Activated CD4-positive, CD25-positive, alpha-beta regulatory T cell treated with anti-CD3 and anti-CD28 coated beads, Interleukin-2, amount 50 U/mL, for 16 hours (primary cell): ENCODE measurements at places on chromosomes 2 and 18.

GRCh38 chr18:79516441-79516931 lies 120.8 kb downstream of the NFATC1 start:
- DNase-seq: no peak

GRCh38 chr2:20071397-20072383 lies 20.3 kb upstream of the LAPTM4A start:
- no peak for DNase-seq

DNA sequence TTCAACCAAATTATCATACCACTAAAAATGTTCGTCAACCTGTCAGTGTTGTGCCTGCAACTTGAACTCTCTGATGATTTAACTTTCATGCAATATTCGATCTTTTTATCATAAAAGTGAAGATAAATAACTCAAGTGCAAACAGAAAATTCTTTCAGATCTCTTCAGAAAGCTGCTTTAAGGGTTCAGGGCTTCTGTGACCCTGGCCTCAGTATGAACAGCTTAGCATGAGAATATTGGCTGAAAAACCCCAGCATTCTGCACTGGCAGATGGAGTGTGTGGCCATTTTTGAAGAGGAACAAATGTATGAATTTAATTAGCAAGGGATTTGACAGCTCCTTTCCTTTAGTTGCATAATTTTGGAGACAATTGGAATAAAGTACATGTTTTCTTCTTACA lies 851.4 kb upstream of the SOX11 start:
- DNase-seq: no peak

DNA sequence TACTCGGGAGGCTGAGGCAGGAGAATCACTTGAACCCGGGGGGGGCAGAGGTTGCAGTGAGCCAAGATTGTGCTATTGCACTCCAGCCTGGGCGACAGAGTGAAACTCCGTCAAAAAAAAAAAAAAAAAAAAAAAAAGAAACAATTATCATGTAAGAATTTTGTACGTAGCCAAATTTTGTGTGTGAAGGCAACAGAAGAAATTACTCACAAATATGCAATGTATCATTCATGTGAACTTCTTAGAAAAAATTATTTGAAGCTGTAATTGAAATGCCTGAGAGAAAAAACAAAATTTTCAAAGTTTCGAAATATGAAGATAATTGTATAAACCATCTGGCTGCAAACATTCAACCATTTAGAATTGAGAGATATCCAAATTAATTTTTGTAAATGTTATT lies 204.8 kb upstream of the PARD3B start:
- no peak for DNase-seq

DNA sequence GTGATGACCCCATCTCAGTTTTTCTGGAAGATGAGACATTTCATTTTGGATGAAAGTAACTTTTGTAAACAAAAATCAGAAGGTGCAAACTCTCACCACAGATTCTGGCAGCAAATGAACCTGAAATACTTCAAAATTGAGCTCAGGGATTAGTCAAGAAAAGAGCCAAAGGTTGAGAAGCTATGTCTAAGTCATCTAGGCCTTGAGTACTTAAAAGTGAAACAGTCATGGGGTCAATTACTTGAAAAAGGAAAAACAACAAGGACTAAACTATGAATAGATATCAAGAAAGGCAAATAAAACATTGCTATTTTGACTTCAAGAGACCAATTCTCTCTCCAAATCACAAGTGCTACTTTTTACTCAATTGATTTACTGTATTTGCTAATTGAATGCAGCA lies 285.1 kb downstream of the RBM43 start:
- no peak for DNase-seq

- DNase-seq: no peak
Measured at GRCh38 chr2:140041239-140041638, 1261.0 kb upstream of the NXPH2 start.

DNA sequence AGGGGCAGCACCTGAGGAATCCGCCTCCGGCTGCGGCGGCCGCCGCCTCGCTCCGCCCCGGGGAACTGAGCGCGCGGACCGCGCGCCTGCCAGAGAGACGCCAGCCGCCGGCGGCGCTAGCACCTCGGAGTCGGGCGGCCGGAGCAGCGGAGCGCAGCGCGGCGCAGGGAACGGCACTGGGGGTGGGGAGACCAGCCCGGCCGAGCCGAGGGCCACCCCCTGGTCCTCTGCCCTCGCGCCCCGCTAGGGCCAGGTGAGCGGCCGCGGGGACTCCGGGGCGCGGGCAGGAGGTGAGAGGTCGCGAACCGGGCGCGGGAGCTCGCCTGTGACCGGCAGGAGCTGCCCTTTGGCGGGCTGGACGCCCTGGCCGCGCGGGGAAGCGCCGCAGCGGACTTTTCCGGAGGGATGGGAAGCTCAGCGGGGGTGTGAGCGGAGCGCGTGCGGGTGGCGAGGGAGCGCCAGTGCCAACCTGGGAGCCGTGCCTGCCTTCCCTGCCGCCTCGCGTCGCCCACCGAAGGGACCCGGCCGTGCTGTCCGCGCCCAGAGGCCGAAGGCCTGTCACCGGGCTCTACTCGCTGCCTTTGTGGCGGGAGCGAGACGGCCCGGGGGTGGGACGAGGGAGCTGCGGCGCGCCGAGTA lies at the start of gene GREB1L:
Gene GREB1L, plus strand, starts transcription at position 92 of the 639 bp plus-strand sequence. CDS start 141,287 bp downstream, outside the sequence.
- DNase-seq: no peak

GRCh38 chr2:141522702-141523101 lies 608.1 kb downstream of the LRP1B start:
- DNase-seq: no peak

GRCh38 chr2:167192833-167193232 lies 304.6 kb downstream of the XIRP2 start:
- no peak for DNase-seq

DNA sequence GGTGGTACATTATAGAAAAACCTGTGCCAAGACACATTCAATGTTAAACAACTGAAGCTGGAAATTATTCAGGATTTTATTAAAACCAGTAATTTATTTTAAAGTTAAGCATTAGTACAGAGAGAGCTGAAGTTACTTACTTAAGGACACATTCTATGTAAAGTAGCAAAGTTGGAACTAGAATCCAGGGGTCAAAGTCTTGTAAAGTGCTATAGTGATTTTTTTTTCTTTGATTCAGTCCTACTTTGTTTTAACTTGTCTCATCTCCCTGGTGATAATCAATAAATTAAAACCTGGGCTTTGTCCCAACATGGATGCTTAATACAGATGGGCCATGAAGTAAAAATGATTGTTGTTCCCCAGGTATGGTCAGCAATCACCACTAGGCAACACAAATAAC lies 1271.8 kb upstream of the CHAC2 start:
- no peak for DNase-seq

- DNase-seq: no peak
Measured at GRCh38 chr18:63828120-63828519, 52.9 kb downstream of the SERPINB7 start.

DNA sequence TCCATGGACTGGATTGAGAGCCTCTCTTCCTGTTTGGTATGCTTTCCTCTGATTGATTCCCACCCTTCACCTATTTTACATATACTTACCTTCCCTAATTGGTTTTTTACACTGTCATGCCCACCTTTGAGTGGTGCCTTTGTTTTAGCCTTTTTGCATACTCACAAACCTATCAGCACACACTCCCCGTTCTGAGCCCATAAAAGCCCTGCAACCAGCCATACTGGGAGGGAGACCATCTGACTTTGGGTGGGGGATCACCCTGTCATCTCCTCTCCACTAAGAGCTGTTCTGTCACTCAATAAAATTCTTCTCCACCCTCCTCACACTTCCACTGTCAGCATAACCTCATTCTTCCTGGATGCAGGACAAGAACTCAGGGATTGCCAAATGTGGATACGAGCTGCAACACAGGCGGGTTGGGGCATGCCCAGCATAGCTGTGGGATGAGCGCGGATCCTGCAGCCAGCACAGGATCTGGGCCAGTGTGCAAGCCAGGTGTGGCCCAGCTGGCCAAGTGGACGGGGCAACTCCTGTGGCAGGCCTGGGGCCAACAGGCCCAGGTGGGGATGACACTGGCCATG lies 9.4 kb upstream of the MOB1A start:
- DNase-seq: no peak

- DNase-seq: no peak
Measured at GRCh38 chr2:165870346-165870745, 76.3 kb upstream of the GALNT3 start.

DNA sequence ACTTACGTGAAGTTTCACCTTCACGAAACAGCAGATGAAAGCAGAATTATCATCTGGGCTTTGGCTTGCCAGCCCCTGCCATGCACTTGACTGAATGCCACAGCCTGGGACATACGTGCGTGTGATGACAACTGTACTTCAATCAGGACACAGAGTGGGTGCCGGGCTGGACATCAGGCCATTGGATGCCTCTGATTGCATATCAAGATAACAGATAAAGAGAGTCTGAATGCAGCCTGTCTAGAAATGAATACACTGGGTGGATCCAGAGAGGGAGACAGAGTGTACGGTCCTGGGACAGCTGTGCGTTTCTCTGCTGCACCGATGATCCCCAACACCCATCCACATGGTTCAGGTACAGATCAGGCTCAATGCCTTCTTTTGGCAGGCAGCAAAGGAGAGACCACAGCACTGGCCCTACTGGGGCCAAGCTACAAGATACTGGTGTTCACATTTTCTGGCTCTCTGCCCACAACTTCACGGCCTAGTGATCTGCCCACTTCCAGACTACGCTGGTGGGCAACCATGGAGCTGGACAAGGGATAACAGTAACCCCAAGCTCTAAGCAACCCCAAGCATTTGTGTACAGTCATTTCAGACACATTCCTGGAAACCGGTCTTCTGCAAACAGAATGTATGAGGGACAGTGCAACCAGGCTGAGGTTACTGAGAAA lies 35.6 kb downstream of the FBLN7 start:
- DNase-seq: no peak

- no peak for DNase-seq
Measured at GRCh38 chr18:55585065-55585919, 2.7 kb downstream of the TCF4 start.

GRCh38 chr2:6883448-6884122 lies 6.0 kb downstream of the RSAD2 start:
- no peak for DNase-seq

GRCh38 chr18:42157878-42158277 lies 202.8 kb downstream of the PIK3C3 start:
- no peak for DNase-seq

DNA sequence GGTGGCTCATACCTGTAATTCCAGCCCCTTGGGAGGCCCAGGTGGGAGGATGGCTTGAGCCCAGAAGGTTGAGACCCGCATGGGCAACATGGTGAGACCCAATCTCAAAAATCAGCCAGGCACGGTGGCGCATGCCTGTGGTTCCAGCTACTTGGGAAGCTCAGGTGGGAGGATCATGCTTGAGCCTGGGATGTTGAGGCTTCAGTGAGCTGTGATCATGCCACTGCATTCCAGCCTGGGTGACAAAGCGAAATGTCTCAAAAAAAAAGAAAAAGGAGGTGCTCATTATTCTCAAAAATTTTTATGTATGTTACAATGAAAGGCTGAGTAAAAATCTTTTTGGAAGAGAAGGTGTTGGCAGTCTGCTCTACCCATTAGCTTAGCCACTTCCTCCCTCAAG lies 106.8 kb downstream of the TSN start:
- no peak for DNase-seq

DNA sequence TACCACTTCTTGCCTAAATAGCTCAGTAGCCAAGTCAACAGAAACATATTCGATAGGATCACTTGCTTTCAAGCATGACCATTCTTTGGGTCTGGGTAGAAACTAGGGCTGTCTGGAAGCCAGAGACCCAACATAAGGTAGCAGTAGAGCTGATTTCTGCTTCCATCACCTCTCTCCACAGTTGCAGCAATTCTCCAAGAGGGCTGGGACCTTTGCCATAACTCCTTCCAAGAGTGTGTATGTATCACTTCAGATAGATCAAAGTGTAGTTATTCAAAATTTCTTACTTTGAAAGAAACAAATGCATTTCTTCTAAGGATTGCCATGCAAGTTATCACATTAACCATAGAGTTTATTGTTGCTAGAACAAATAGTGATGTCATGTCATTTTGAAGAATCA lies 172.0 kb upstream of the GALNT5 start:
- no peak for DNase-seq

- DNase-seq: no peak
Measured at GRCh38 chr2:224927011-224927410, 115.3 kb downstream of the DOCK10 start.

DNA sequence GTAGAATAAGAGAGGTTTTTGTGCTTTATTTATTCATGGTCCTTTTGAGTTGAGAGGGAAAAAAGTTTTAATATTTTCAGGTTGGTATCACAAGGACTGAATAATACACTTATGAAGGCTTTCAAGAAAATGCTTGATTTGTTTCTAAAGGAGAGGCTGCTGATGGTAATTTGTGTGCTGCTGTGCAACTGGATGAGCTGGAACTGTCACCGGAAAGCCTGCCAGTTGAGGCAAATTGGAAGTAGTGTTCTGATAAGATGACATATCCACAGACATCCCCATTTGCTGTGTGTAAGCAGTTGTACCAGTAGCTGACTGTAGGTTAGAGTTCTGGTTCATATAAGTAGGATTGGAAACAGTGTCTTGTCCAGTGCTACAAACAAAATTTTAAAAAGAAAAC lies 21.6 kb upstream of the CACNB4 start:
- DNase-seq: no peak

DNA sequence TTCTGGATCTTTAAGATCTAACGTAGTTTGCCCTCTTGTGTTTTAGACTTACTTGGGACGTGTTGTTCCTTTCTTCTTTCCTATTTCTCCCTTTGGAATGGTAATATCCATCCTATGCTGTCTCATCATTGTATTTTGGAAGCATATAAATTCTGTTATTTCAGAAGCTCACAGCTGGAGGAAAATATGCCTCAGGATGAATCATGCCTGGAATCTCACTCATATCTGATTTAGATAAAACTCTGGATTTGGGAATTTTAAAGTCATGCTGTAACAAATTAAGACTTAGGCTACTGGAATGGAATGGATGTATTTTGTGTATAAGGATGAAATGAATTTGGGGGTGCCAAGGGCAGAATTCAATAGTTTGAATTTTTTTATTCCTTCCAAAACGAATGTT lies 245.2 kb upstream of the GULP1 start:
- DNase-seq: no peak

DNA sequence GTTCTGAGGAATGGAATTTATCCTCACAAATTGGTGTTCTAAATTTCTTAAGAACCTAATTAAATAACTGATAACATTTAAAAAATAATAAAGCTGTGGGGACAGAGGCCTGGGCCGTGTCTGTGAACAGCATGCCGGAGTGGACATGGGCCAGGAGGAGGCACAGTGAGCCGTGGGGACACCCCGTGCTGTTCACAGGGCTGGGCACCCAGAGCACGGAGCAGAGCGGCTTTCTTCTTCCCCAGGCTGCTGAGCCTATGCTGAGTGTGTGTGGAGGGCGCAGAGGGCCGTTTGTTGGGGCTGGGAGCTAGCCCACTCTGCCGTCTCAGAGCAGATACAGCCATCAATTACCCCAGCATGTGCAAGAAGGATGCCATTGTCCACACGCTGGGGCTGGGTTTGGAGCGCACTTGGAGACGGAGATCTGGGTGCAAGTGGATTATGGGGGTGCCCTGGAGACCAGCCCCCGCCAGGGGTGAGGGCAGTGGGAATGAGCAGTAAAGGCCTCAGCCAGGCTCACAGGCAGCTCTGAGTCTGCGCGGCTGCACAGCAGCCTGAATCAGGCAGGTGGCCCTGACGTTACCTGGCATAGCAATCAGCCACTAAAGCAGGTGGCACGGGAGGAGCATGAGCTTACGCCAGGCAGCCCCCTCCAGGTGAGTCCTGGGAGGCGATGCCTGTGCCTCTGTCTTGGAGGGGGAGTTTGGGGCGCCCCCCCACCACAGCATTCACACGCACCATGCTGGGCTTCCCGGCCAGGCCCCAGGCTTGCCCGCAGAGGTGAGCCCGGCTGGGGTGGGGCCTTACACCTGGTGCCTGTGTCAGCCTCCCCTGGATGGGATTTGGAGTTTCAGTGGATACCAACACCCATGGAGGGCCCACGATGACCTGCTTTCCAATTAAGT lies 52.1 kb upstream of the SLC66A3 start:
- DNase-seq: no peak
